ENCODE measurements at places on chromosomes 1 and 21. TPM values are rescaled to one million over a fixed set of nuclear protein-coding genes. Genes with fewer than 3 reads are reported as not detected.

SYT2 gene
- not detected for total RNA-seq

SPATA1 gene
- total RNA-seq = 0.29 TPM

TMPRSS15 gene
- total RNA-seq = not detected

PTGFRN gene
- total RNA-seq = 15.3 TPM

RAB42 gene
- total RNA-seq = not detected

FYB2 gene
- not detected for total RNA-seq

ODF2L gene
- total RNA-seq = 53.1 TPM

Measured in T-helper 1 cell treated with Interleukin-12 subunit alpha and Interleukin-12 subunit beta and Interleukin-4 antibody, amounts not matched to agents 30 ng/mL and 1 ng/mL, for 36 hours (primary cell).